ENCODE measurements at places on chromosomes 13 and 19.

GRCh38 chr19:4506449-4507149, 11.7 kb downstream of the PLIN4 start:
- no peak for DNase-seq

DNA sequence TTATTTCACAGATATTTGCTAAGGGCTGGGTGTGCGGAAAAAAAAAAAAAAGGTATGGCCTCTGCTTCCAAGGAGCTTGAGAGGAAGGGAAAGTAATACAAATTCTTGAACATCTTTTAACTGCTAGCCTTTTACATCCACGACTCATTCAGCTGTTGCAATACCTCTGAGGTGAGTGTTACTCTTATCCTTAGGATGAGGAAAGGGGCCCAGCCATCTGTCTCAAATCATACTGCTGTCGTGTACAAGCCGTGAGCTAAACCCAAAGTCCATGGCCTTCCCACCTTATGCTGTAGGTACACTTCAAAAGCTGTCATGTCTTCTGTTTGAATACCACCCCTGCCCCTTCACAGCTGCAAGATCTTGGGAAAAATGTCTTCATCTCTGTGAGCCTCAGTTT, 146.8 kb downstream of the KCNRG start:
- no peak for DNase-seq

GRCh38 chr13:94390881-94391280, 88.6 kb downstream of the DCT start:
- no peak for DNase-seq

GRCh38 chr13:79403113-79403512, 2.9 kb downstream of the RBM26 start:
- no peak for DNase-seq

DNA sequence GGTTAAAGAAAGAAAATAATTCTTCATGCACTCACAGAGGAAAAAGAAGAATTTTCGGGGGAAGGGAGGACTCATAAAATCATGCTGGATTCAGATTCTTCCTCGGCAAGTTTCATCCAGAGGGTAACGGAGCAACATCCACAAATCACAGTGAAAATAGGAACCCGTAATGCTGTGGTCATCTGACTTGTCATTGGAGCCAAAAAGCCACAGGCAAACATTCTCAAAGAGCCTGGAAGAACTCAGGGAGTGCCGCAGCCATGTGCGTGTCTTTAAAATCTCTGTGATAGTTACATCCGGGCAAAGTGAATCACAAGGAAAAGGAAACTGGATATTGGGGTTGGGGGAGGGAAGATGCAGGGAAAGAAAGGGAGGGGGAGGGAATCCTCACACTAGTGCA, 33.0 kb upstream of the VSTM2B start:
- DNase-seq = no peak

DNA sequence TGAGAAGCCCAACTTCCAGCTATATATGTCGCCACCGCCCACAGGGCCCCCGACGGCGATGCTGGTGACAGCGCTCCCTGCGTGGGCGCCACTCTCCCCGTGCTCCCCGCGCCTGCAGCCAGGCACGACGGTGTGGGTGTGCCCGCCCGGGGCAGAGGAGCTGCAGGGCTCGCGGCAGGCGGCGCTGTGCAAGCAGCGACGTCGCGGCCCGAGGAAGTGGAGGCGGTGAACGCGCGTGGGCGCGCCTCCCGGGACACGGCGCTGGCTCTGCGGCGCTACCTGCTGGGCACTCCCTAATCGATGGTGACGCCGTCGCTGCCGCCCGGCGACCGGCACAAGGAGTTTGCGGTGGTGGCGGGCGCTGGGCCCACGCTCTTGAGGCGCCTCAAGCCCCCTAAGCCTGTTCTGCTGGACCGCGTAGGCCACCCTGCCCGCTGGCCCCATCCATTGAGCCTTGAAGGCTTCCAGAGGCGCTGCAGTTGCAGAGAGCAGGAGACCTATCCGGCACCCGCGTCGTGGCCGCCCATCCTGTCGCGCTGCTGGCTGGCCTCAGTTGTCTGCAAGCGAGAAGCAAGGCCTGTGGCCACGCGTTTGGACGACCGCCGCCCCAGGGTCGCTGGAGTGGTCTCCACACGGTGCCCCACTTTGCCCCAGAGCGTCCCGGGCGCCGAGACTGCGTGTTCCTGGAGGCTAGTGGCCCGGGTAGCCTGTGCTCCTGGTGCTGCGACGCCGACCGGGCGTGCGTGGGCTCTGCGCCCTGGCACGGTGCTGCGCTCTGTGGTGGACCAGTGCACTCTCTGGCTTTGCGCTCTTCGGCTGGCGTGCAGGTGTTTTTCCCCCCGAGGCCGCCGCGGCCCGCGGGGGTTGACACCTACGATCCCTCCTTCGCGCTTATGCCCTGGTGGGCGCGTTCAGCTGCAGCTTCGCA, 23.1 kb downstream of the LRFN3 start:
- no peak for DNase-seq

DNA sequence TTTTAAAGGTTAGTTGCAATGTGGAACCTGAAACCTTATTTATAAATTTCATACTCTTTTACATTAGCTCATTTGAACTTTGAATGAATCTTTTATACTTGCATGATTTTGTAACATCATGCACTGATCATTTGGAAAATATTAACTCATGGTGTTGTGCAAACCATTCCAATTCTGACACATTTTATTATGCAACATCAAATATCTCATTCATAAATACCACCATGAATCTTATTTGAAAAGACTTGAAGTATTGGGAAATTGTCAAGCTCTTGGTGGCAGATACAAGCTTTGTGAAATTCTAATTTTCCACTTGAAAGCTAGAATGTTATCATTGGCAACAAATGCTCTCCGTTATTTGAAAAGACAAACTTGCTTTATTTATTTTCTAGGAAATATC, 379.9 kb upstream of the PCDH20 start:
- no peak for DNase-seq

- DNase-seq = no peak
Measured at GRCh38 chr13:106996867-106997618, 429.1 kb upstream of the ARGLU1 start.

DNA sequence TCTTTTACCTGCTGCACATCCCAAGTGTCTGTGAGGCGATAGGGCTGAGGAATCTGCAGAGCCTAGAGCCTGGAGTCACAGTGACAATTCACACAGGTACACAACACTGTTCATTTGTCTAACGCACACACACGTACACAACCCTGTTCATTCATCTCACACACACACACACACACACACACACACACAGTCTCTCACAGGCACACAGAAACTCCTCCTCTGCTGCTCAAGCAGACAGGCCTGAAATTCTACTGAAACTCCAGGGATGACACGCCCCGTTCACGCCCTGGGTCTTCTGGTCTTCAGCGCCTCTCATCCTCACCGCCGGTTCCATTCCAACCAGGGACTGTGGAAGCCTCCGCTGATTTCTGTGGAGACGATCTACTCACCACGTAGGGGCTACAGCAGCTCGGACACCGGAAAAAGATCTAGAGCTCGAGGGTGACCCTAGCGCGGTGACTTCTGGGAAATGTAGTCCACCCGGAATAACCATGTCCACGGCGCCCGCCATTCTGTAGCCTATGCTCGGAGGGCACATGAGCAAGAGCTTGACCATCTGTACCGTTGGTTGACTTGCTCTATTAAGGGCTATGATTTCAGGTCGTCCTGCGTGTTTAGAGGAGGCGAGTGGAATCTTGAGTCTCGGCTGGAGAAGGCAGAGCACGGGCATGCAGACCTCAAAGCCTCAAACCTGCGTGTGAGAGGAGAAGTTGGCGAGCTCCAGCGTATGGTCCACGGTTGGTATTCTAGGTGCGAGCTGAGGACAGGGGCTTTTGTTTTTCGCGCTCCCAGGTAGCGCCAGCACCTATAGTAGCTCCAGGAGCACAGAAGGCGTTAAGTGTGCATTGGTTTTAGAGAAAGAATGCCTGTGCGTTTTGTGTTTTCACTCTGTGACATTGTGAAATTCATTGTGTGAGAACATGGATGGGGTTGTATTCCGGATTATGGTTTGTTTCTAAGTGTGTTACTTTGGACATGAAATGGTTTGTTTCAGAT, 33.4 kb downstream of the ZNF45 start:
- no peak for DNase-seq

DNA sequence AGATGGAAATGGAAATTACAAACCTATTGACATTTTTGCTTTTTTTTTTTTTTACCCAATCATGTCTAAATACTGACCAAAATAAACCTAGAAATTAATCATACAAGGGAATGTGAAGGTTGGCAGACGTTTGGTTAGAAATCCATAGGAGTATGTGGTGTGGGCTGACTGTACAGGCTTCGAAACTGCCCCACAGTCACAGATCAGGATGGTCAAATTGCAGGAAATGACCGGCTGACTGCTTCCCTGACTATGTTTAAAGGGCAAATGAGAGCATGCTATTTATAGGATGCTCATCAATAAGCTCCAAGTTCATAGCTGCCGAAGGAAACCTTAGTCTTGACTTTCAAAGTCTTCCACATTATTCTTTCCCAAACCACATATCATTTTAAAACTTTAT, 118.4 kb downstream of the COG6 start:
- DNase-seq = no peak

- no peak for DNase-seq
Measured at GRCh38 chr13:102369302-102369701, 32.5 kb downstream of the FGF14 start.

DNA sequence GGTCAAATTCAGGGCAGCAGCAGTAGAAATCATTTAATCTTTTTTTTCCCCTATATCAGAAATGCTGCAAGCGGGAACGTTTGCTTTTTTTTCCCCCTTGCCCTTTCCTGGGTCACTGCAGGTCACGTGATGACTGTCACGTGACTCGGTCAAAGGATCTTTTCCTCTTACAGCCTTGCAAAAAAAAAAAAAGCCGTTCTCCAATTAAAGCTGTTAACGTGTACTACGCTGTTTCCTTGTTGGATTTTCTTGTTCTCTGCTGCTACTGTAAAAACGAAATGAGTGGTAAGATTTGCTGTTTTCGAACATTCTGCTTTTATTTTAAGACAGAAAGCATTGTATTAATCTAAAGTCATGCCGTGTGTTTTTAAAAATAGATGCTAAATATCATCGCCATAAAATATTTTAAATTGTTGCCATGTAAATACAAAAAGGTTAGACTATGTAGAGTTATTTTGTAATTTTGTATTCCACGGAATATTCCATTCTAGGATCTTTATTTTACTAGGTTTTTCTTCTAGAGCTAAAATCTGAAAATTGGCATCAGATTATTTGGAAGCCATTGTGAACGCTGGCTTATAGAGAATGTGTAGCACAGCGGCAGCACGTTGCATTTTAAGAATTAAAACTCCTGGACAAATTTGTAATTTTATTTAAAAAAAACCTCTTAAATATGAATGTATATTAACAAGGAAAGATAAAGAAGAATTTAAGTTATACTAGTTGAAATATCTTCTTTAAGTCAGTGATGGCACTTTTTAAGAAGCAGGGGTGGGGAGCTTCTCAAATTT, 109.8 kb upstream of the MLNR start:
- DNase-seq = peak; percentile 49

DNA sequence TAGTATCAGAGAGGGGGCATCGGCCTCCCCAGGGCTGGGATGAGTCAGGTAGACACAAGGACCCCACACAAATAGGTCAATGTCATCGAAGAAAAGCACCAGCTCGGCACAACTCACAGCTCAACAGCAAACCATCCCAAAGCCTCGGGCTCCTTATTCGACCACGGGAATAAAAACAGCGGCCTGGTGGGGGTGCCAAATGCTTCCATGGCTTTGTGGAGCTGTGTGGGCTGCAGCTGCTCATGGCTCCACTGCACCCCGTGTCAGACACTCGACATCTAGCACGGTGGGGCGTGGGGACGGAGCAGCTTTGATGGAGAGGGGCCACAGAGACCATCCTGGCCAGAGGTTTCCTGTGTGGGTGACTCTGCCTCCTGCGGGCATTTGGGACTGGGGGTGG, 212.5 kb upstream of the SOX1 start:
- DNase-seq = no peak

DNA sequence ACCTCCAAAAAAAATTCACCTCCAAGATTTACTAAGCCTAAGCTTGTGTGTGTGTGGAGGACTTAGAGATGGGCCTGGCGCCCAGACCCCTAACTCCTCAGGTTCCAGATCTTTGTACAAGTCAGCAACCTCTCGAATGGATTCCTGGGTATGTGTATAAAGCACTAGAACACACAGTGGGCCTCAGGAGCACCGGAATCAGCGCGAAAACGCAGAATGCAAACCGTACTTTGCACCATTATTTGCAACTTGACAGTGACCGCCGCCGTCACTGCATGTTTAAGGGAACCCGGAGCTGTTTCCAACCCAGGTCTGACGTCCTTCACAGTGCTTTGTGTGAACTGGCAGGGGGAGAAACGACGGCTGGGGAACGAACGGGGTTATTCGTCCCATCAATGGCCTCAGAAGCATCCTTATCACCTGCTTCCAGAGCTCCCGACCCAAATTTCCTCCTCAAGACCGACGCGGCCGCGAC, 688 bp downstream of the ZNF606 start:
- DNase-seq = no peak

- no peak for DNase-seq
Measured at GRCh38 chr13:112143753-112144615, 77.0 kb downstream of the SOX1 start.

- no peak for DNase-seq
Measured at GRCh38 chr19:41957838-41958366, 1.2 kb downstream of the RABAC1 start.

DNA sequence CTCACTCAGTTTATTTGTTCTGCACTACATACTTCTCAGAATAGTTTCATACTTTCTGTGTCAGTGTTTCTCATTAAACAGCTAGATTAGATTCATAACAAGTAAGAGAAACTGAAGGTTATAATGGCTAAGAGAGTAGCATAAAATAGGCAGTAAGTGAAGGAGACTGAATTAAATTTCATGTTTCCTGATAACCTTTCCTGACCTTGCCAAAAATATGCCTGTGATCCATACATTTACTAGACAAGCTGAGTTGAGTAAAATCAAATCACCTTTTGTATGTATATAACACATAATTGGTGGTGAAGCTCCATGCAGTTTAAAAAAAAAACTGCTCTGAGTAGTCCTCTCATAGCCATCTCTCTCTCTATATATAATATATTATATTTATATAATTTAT, 545.3 kb upstream of the PCDH20 start:
- no peak for DNase-seq

DNA sequence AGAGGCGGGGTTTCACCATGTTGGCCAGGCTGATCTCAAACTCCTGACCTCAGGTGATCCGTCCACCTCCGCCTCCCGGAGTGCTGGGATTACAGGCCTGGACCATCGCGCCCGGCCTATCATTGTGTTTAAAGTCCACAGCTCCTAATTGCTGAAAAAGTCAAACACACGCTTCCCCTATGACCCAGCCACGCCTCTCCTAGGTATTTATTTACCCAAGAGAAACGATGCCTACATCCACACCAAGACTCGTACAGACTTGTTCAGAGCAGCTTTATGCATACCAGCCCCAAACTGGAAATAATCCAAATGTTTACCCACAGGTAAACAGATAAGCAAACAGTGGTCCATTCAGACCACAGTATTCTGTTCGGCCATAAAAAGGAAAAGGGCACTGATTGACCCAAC, 15.1 kb downstream of the ZNRF4 start:
- DNase-seq = no peak

- DNase-seq = no peak
Measured at GRCh38 chr13:34176633-34177032, 358.7 kb downstream of the RFC3 start.

GRCh38 chr13:96218475-96218874, 128.6 kb downstream of the HS6ST3 start:
- no peak for DNase-seq

- DNase-seq = no peak
Measured at GRCh38 chr13:30429721-30430694, 7.7 kb downstream of the UBE2L5 start.

- DNase-seq = no peak
Measured at GRCh38 chr19:5864725-5865486, 5.4 kb downstream of the FUT5 start.

Data from NCI-H1048 (cell line).